Hair follicle dermal papilla cell (primary cell): ENCODE measurements at places on chromosomes 11 and 22. TPM values are rescaled to one million over a fixed set of nuclear protein-coding genes. Genes with fewer than 3 reads are reported as not detected.

Gene ARHGAP42
- total RNA-seq, result 12.8 and 16.1 TPM in 2 replicates

Gene SRPRA
- total RNA-seq, result 107 and 118 TPM in 2 replicates

Gene MS4A7
- not detected in 2 replicates for total RNA-seq

Gene PANX3
- total RNA-seq, result not detected in 2 replicates

Gene ENTHD1
- total RNA-seq, result not detected in 2 replicates

Gene CHRM4
- 0.16 TPM in 1 of 2 replicates, not detected in the other for total RNA-seq

Gene APOBEC3B
- total RNA-seq, result 0.49 and 1.8 TPM in 2 replicates

Gene KRTAP5-9
- total RNA-seq, result 0.16 TPM in 1 of 2 replicates, not detected in the other

Gene PGA5
- total RNA-seq, result 0.16 and 0.61 TPM in 2 replicates

Gene SCGB2A2
- not detected in 2 replicates for total RNA-seq

Gene GTPBP1
- 41.9 and 51.8 TPM in 2 replicates for total RNA-seq

Gene P2RY6
- total RNA-seq, result 0.49 and 0.97 TPM in 2 replicates

Gene C11orf24
- total RNA-seq, result 48.8 and 53.7 TPM in 2 replicates

Gene USH1C
- not detected in 2 replicates for total RNA-seq

Gene C11orf65
- 0.81 and 1.5 TPM in 2 replicates for total RNA-seq

Gene CDON
- total RNA-seq, result 368 and 408 TPM in 2 replicates

Gene ARHGEF17
- total RNA-seq, result 58.8 and 70.3 TPM in 2 replicates

Gene MAJIN
- not detected in 2 replicates for total RNA-seq

Gene ACR
- 0.16 TPM in 1 of 2 replicates, not detected in the other for total RNA-seq

Gene SMTNL1
- not detected in 2 replicates for total RNA-seq

Gene SAA4
- not detected in 2 replicates for total RNA-seq

Gene FBXO7
- 90.5 and 91.4 TPM in 2 replicates for total RNA-seq

Gene HBG2
- not detected in 2 replicates for total RNA-seq

Gene APOA5
- total RNA-seq, result 0.12 TPM in 1 of 2 replicates, not detected in the other

Gene SLC6A5
- not detected in 2 replicates for total RNA-seq

Gene SLC25A45
- 5.3 and 8.0 TPM in 2 replicates for total RNA-seq

Gene USP2
- 0.24 and 0.32 TPM in 2 replicates for total RNA-seq
